ENCODE measurements at places on chromosomes 4 and X.
A peak's percentile ranks its signal among the peaks of the same experiment; 100 is the strongest.

DNA sequence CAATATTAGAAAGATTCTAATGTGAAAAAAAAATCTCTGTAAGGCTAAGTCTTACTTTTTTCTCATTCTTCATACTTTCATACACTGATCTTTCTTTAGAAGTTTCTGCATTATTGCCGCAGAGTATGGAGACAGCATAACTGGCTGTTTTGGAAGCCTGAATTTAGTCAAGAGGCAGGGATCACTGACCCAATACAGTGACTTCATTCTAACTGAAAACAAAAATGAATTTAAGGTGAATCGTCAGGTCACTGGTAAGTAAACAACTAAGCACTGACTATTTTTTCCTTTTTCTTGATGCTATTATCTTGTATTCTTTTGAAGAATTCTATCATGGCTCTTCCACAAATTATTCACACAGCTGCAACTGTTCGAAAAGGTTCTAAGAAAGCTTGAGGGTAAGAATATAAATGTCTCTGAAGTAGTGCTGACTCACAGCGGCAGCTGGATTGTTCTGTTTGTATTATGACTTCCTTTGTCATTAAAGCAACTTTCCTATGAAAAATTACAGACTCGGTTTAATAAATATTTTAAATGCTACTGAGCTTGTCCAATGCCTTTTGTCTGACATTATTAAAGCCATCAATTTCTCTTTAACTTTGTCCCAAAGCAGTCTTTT, 609.3 kb downstream of the FSTL5 start:
- DNase-seq, result no peak

DNA sequence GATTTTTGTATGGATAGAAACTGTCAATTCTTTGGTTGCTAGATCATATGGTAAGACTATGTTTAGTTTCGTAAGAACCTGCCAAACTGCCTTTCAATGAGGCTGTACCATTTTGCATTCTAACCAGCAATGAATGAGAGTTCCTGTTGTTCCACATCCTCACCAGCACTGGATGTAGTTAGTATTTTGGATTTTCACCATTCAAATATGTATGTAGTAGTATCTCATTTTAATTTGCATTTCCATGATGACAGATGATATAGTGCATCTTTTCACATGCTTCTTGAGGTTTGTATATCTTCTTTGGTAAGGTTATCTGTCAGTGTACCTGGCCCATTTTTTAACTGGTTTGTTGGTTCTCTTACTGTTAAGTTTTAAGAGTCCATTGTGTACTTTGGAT, 34.6 kb downstream of the CLOCK start:
- no peak for DNase-seq

DNA sequence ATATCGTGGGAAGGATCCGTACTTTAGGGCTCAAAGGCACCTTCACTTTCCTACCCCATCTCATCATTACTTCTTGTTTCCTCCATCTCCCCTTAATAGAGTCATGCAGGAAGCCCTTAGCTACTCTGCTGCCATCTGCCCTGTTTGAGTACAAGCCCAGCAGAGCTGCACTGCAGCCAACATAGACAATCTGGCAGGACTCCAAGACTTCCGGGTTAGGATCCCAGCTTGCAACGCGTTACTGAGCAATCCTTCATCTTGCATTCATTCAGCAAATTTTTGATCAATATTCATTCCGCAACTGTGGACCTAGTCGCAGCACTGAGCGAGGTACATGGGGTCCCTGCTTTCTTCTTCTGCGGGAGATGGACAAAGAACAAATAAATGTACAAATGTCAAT, 344.9 kb downstream of the BCOR start:
- no peak for DNase-seq

DNA sequence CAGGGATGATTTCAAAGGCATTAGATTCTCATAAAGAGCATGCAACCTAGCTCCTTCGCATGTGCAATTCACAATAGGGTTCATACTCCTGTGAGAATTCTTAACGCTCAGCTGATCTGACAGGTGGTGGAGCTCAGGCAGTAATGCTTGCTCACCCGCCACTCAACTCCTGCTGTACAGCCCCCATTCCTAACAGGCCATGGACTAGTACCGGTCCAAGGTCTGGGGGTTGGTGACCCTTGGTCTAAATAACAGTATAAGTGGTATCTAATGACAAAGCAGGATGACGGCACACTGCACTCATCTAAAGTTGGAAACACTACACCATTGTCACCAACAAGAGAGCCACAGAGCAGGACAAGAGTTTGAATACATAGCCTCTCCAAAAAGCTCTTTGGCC, 28.5 kb downstream of the ADGRA3 start:
- DNase-seq, result no peak

- DNase-seq, result no peak
Observed at GRCh38 chr4:19982556-19982955, 269.1 kb upstream of the SLIT2 start.

DNA sequence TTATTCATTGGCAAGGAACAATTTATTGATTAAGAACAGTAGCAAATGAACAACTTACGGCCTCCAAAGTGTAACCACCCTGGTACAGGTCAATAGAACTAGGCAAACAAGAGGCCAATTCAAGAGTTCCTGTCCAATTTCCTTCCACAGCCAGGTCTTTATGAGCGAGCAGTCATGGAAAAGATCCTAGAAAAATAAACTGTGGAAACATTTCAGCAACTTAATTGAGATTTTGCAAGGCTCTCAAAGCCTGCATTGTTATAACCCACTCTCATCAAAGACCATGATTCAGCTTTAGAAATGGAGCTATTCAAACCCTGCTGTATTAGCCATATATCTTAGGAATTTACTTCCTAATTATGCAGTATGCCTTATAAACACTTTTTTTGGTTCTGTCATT, 43.6 kb downstream of the UNC5C start:
- DNase-seq, result peak; percentile 26

DNA sequence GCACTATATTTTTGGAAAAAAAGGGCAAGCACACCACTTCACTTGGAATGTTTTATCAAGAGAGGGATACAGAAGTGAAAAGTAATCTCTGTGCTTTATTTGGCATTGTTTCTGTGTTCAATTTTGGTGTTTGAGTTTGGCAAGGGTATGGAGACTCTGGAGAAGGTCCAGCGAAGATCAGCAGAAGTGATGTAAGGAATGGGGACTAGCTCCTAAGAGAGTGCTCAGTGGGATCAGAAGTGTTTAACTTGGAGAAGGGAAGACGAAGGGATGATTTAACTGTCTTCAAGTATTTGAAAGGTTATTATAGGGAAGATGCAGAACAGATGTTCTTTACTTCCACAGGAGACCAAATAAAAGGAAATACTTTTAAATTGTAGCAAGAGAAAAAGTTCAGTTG, 74.3 kb downstream of the CFAP299 start:
- DNase-seq, result no peak

DNA sequence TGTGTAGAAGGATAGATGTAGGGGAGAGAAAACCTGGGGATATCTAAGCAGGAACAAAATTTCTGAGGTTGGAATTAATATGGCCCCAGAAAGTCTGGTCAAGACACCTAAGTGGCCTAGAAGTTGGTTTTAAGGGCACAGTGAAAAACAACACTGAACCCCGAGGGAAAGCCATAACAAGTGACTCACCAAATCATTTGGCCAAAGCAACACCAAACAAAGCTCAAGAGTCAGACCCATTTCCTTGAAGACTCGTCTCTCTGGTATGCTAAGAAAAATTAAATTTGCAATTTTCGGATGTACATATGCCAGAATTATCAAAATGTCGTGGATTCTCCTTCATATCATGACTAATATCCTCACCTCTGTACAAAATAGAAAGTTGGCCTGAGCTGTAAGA, 162.9 kb downstream of the SMIM20 start:
- no peak for DNase-seq

- peak; percentile 33 for DNase-seq
Observed at GRCh38 chr4:2441393-2442174, 22.8 kb downstream of the CFAP99 start.
